Keratinocyte (primary cell): ENCODE measurements at places on chromosomes 2 and 18.

GRCh38 chr2:46893269-46893939, 22.2 kb downstream of the MCFD2 start:
- DNase-seq, result no peak

- no peak for DNase-seq
Observed at GRCh38 chr18:57789090-57789489, 14.0 kb downstream of the ATP8B1 start.

- DNase-seq, result no peak
Observed at GRCh38 chr2:107553539-107553938, 273.2 kb upstream of the RGPD4 start.

DNA sequence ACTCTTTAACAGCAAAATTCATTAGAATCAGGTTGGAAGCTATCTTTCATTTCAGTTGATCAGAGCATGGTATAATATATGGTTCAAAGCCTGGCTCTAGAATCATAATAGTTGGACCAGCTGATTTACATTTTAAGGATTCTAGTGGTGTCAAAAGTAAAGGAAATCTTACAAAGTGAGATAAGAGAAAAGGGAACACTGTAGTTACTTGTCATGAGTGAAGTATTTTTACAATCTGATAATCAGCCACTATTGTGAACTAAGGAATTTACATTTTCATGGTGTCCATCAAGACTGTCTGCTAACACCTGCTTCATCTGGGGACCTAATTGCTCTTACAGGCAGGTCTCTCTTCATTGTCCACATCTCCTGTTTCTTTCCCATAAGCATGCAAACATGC, 161.1 kb downstream of the SLC39A10 start:
- no peak for DNase-seq

- DNase-seq, result no peak
Observed at GRCh38 chr2:202355993-202356505, 20.1 kb upstream of the BMPR2 start.

DNA sequence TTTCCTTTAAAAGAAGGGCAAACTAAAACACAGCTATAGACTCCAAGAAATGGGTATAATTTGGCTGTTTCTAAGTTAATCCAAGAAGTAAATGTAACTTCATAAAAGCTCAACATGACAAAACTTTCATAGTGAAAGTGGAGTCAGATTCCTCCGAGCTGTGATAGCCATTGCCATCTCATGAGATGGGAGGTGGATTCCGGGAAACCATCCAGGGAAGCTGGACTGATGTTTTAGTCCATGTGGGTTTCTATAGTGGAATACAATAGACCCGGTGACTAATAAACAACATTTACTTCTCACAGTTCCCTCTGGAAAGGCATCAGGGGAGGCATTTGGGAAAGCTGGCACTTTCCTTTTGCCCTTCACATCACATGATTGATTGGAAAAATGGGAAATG, 10.0 kb upstream of the LAPTM4A start:
- DNase-seq, result no peak
